ENCODE measurements at places on chromosomes 2 and 18.

GRCh38 chr18:12689256-12689850, 13.2 kb downstream of the CEP76 start:
- no peak for DNase-seq

DNA sequence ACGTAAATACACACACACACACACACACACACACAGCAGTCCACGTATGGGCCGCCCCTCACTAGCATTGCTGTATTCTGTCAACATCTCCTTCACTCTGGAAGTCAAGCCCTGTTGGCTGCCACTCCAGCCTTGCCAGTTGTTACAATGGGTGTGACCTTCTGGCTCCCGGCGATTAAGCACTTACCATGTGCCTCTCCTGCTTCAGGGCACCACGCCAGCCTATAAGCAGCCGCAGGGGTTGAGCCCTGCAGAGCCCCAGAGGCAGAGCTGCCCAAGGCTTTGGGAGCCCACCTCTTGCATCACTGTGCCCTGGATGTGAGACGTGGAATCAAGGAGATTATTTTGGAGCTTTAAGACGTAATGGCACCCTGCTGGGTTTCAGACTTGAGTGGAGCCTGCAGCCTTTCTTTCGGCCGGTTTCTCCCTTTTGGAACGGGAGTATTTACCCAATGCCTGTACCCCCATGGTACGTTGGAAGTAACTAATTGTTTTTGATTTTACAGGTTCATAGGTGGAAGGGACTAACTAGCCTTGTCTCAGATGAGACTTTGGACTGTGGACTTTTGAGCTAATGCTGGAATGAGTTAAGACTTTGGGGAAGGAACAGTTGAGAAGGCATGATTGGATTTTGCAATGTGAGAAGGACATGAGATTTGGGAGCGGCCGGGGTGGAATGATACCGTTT, 54.5 kb upstream of the ROCK2 start:
- no peak for DNase-seq

DNA sequence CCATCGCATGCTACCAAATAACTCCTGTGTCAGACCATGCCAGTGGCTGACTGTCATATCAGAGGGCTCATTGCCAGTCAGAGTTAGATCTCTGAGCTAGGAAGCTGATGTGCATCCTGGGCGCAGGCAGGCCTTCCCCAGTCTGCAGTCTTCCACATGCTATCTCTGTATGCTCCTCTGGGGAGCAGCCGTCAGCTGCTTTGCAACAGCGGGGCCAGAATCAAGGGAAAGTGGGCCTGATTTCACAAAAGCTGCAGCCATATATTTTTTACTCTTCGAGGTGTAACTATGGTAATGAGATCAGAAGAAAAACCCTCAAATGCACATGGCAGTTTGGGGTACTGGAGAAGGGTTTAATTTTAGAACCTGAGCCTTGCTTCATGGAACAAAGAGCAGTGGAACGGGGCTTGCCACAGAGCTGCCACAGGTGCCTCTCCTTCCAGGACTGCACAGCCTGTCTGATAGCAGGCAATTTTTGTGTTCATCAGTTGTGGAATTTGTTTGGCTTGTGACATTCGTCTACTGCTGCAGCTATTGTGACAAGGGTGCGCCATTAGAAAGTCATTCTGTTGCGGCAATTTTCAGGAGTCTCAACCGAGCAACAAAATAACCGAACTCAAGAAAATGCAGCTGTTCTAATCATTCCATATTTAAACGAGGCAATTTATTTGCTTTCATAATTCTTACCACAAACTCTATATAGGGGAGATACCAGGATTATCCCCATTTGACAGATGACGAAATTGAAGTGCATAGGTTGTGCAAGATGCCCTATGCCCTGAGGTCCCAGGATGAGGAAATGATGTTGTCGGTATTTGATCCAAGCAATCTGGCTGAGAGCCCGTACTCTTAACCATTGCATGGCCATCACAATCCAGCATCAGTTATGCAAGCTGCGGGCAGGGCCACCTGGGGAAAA, 109.6 kb upstream of the CYRIA start:
- DNase-seq: no peak

GRCh38 chr2:172244419-172245130, 141.9 kb upstream of the DLX2 start:
- DNase-seq: no peak

DNA sequence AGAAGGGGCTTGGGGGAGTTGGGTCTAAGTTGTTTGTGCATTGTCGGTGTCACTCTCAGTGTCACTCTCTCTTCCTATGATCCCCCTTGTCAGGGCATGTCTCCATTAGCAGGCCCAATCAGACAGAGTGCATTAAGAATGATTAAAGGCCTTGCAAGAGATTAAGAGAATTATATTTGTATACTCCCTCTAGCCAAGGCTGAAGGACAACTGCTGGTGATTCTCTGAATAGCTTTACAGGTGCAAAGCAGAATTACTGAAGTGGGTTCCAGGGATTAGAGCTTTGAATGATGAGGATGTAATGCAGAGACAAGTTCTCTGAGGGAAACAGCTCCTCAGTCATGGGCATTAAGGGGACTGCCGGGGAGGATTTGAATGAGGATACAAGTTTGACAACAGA, 104.8 kb upstream of the LGALSL start:
- no peak for DNase-seq
